Purkinje cell (primary cell): ENCODE measurements at places on chromosomes 11 and 22. TPM values are rescaled to one million over a fixed set of nuclear protein-coding genes. Genes with fewer than 3 reads are reported as not detected.

The PIH1D2 gene
- 7.2 and 8.9 TPM in 2 replicates for polyA plus RNA-seq

The HBE1 gene
- not detected in 2 replicates for polyA plus RNA-seq

The CRYBB2 gene
- 0.63 and 0.83 TPM in 2 replicates for polyA plus RNA-seq

The FAM76B gene
- 4.4 and 5.9 TPM in 2 replicates for polyA plus RNA-seq

The DGCR6 gene
- polyA plus RNA-seq, result 6.5 and 8.0 TPM in 2 replicates

The RIMBP3C gene
- polyA plus RNA-seq, result not detected in 2 replicates

The KRTAP5-11 gene
- 0.81 and 2.2 TPM in 2 replicates for polyA plus RNA-seq

The ST14 gene
- polyA plus RNA-seq, result not detected in 2 replicates

The P4HA3 gene
- 4.2 TPM in 1 of 2 replicates, not detected in the other for polyA plus RNA-seq

The DERL3 gene
- 2.3 and 2.5 TPM in 2 replicates for polyA plus RNA-seq

The TMPRSS13 gene
- polyA plus RNA-seq, result not detected in 2 replicates

The TPBGL gene
- polyA plus RNA-seq, result 1.0 TPM in 1 of 2 replicates, not detected in the other

The DYNC2H1 gene
- 16.5 and 19.0 TPM in 2 replicates for polyA plus RNA-seq

The LGALS12 gene
- polyA plus RNA-seq, result not detected in 2 replicates

The CCDC85B gene
- polyA plus RNA-seq, result 2.2 and 2.7 TPM in 2 replicates

The TRIM48 gene
- polyA plus RNA-seq, result not detected in 2 replicates
